ENCODE measurements at places on chromosomes 5 and 9.

DNA sequence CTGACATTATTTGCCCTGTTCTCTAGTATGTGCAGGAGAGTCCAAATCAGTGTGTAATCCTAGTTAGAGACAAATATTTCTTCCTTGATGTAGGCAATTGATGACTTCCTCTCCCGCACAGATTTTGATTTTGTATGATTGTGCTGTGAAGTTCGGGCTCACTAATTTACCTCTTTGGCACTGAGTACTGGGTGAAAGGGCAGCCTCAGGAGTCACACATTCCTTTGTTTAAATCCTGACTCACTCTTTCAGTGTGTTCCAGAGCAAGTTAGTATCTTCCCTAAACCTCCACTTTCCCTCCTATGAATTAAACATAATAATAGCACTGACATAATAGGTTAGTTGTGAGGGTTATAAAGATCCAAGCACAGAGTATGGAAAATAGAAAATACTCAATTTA lies 269.7 kb downstream of the ISL1 start:
- no peak for DNase-seq

- DNase-seq, result no peak
These were observed 6.3 kb upstream of the CSNK1G3 start for GRCh38 chr5:123505633-123506032.

GRCh38 chr5:1315709-1316587 lies 21.1 kb upstream of the TERT start:
- peak; percentile 73 for DNase-seq

DNA sequence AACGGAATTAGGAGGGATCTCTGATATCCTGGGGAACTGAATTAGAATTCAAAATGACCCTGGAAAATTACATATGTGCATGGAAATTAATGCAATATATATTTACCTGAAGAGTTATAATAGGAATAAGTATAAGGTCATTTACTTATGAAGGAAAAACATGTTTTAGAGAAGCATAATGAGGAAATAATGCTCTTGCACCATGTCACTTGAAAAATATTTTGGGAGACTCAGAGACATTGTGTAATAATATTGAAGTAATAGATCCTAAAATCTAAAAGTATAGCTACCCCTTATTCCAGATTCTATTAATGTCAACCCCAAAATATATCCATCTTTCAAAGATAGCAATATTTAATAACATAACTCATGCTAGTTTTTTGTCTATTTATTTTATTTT lies 28.4 kb downstream of the SPZ1 start:
- no peak for DNase-seq

DNA sequence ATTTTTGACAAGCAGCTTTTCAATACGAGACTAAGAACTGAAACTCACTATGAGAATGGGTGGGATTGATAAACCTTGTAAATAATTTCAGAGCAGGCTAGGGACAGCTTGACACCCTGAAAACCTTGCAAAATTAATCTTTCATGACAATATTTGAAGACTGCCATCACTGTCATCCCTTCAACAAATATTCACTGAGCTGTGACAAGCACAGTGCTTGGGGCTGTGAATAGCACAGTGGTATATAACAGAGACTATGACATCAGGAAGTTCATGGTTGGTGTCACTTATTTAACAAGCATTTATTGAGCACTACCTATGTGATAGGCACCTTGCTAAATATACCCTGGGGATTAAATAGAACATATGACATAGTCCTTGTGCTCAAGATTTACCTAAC lies 741.0 kb upstream of the RIOK2 start:
- DNase-seq, result no peak

DNA sequence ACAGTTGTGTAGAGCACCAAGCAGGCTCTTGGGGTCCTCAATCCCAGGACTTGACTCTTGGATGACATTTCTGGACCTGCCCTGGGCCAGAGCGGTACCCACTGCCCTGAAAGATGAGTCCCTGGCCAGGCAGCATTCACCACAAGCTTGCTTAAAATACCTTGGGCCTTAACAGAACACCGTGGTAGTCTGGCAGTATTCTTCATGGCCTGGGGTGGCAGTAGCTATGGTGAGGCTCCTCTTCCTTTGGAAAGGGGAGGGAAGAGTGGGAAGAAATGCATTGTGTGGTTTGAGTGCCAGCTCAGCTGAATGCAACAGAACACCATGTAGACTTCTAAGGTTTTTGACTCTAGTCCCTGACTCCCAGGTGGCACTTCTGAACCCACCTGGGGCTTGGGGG lies 29.4 kb upstream of the IRGM start:
- no peak for DNase-seq

- no peak for DNase-seq
These were observed 184.5 kb downstream of the FBN2 start for GRCh38 chr5:128353441-128354107.

- DNase-seq, result no peak
These were observed 143.6 kb downstream of the CDH9 start for GRCh38 chr5:26894719-26895263.

GRCh38 chr9:85858056-85858750 lies 82.7 kb upstream of the NAA35 start:
- DNase-seq, result no peak

DNA sequence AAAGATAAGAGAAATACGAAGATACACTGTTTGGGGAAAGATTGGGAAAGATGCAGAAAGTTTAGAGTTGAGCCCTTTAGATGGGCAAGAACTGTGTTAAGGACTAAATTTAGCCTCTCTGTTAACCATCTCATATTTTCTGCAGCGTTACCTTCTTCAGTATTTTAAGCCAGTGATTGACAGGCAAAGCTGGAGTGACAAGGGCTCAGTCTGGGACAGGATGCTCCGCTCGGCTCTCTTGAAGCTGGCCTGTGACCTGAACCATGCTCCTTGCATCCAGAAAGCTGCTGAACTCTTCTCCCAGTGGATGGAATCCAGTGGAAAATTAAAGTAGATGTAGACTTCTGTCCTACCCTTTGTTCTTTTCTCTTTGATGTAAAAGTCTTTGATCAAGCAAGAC lies 26.4 kb upstream of the LNPEP start:
- no peak for DNase-seq

GRCh38 chr5:181052672-181053487 lies 12.8 kb downstream of the BTNL9 start:
- peak; percentile 37 for DNase-seq

DNA sequence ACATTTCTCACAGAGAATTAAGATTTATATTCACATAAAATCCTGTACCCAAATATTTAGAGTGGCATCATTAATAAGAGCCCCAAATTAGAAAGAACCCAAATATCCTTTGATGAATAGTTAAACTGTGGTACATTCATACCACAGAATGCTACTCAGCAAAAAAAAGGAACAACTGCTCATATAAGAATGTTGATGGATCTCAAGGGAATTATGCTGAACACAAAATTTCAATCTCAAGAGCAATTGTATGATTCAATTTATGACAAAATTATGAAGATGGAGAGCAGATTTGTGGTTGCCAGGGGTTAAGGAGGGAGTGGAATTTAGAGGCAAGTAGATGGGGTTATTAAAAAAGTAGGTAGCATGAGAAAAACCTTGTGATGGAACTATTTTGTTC lies 4.5 kb upstream of the PAIP1 start:
- DNase-seq, result no peak

DNA sequence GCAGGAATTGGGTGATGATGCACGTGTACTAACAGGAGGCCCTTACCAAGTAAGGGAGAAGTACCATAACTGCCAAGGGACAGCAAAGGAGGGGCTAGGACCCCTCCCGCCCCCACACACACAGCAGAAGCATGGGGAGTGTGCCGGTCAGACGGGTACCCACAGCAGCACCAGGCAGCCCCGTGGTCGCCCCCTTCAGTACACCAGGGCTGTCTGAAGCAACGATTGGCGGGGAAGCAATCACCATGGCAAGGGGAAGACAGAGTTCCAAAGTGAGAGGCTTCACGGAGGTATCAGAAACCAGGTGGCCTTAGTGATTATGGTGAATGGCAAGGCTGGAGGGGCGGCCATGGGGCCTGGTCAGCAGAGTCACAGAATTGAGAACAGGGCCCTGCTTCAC lies 72.2 kb downstream of the CAMSAP1 start:
- DNase-seq, result no peak

- no peak for DNase-seq
These were observed 994.8 kb upstream of the WWC1 start for GRCh38 chr5:167296661-167297060.

DNA sequence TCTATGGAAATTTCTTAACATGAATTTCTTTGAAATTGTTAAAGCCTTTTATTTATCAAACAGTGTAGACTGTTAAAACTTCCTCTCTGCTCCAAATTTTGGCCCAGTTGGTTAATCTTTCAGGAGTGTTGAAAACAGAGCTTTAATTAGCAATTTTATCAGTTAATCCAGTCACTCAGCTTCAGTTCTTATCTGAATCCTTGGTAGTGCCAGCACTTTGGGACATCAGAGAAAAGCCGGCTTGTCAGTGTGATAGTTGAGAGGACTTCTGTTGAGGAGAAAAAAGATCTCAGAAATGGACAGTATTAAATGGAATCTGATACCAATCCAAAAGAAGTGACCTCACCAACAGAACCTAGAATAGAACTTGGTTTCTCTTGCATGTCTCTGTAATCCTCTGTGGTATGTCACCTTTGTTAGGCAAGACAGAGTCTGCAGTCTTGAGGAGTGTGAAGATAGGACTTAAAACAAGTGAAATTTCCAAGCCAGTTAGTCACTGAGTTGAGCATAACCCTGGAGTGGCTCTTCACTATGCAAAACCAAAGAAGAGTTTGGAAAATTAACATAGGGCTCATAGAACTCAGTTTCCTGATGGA lies 251.8 kb downstream of the NNT start:
- no peak for DNase-seq

GRCh38 chr5:149708981-149709594 lies 21.0 kb upstream of the PPARGC1B start:
- no peak for DNase-seq

DNA sequence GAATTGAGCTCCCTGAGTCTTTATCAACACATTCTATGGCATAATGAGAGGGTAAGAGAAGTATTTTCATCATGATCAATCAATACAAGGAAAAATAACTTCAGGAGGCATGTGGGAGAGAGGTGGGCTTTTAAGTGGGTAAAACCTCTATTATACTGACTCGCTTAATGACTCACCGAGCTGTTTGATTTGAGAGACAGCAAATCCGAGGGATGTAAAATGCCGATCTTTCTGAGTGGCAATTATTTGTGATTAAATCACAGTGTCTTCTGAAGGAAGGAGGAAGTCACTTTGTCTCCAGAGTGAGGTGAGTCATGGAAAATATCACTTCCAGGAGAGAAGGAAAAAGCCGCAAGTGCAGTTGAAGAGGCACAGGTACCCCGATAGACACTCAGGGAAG lies 320.4 kb downstream of the DRD1 start:
- no peak for DNase-seq

- DNase-seq, result no peak
These were observed 13.9 kb upstream of the ANXA6 start for GRCh38 chr5:151171529-151171928.

GRCh38 chr9:4596165-4596922 lies 65.8 kb upstream of the PLPP6 start:
- peak; percentile 76 for DNase-seq

GRCh38 chr5:58348996-58349728 lies 110.7 kb downstream of the PLK2 start:
- DNase-seq, result no peak

DNA sequence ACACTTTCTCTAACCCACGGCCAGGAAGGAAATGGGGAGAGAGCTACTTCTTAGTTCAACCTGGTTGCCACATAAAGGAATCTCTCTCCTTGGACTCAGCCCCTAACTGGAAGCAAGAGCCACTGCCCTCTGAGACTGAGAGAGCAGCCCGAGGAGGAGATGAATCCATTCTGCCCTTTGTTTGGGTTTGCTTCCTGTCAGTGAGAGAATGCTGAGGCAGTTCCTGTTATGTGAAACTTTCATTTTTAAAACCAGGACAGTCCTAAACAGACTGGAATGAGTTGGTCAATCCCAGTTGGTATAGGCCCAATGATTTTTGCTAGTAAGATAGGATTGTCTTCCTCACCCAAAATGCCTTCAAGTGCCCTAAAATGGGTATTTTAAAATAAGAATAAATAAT lies 205.1 kb downstream of the NTRK2 start:
- DNase-seq, result no peak

- DNase-seq, result no peak
These were observed 585.8 kb downstream of the TLE4 start for GRCh38 chr9:80157561-80157983.

DNA sequence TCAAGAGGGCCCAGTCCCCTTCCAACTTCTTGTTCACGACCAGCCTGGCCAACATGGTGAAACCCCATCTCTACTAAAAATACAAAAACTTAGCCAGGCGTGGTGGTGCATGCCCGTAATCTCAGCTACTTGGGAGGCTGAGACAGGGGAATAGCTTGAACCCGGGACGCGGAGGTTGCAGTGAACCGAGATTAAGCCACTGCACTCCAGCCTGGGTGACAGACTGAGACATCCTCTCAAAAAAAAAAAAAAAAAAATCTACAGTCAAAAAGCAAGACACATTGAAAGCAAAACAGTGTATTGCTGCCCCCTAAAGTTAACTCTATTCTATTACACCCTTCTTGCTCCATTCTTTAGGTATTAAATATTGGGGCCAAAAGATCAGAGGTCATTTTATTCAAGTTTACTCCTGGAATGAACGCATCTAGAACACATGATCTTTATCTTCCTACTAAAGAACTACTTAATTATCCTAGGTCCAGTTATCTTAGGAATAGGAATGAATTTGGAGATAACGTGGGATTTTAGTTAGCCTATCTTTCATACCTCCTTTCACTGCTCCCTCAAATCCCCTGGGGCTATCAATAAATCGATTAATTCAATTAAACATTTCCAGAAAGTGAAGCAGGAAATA lies 2.4 kb downstream of the ATG12 start:
- DNase-seq, result peak; percentile 41

DNA sequence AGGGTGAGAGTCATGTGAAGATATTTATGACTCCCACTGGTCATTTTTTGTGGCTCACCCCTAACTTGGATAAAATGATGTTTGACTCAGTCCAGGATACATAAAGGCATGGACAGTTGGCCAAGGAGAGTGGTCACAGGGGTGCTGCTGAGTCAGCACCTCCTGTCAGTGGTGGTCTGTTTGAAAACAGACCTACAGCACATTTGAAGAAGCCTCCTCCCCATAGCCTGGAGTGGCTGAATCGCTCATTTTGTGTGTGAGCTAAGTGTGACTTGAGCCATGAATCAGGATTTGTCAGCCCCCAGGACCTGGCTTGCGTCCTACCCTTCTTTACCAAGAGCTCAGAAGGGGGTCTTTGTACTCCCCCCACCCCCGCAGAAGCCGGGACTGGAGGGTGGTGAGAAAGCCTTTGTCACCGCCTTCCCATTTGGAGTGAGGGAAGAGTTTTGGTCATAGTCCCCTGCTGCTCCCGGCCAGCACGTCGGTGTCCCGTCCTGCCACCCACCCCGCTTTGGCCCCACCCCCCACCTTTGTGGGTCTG lies 35.6 kb downstream of the TRIO start:
- DNase-seq, result no peak

DNA sequence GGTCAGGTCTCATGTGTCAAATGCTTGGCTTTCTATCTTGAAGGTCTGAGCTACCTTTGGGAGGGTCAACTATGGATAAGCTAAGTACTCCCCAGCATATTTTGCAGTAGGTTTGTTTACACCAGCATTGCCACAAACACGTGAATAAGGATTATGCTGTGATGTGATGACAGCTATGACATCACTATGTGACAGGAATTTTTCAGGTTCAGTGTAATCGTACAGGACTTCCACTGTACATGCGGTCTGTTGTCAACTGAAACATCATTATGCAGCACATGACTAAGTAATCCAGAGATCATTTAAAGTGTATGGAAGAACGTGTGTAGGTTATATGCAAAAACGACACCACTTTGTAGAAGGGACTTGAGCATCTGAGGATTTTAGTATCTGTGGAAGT lies 104.0 kb downstream of the FSTL4 start:
- no peak for DNase-seq

GRCh38 chr9:85142968-85143367 lies 473.4 kb downstream of the NTRK2 start:
- no peak for DNase-seq

- no peak for DNase-seq
These were observed 312.5 kb upstream of the SEMA6A start for GRCh38 chr5:116887104-116887503.
